ENCODE measurements at places on chromosomes 11 and 22.

DNA sequence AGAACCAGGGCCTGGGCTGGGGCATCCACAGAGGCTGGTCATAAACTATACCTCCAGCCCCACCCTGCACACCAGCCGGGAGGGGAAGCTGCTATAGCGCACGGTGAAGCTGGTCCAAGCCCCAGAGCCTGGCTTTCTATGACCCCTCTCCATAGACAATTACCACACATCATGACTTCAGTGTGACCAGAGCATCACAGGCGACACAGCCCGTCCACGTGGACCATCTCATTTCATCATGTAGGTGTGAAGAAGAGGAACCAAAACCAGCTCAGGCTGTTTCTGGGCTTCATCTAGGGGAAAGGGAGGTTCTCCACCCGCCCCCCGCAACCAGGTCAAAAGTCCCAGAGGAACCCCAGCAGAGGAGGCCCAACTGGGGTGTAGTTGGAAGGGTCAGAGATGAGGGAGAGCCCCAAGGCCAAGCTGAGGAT lies 3.0 kb downstream of the CXCR5 start:
- DNase-seq, result peak; percentile 76

DNA sequence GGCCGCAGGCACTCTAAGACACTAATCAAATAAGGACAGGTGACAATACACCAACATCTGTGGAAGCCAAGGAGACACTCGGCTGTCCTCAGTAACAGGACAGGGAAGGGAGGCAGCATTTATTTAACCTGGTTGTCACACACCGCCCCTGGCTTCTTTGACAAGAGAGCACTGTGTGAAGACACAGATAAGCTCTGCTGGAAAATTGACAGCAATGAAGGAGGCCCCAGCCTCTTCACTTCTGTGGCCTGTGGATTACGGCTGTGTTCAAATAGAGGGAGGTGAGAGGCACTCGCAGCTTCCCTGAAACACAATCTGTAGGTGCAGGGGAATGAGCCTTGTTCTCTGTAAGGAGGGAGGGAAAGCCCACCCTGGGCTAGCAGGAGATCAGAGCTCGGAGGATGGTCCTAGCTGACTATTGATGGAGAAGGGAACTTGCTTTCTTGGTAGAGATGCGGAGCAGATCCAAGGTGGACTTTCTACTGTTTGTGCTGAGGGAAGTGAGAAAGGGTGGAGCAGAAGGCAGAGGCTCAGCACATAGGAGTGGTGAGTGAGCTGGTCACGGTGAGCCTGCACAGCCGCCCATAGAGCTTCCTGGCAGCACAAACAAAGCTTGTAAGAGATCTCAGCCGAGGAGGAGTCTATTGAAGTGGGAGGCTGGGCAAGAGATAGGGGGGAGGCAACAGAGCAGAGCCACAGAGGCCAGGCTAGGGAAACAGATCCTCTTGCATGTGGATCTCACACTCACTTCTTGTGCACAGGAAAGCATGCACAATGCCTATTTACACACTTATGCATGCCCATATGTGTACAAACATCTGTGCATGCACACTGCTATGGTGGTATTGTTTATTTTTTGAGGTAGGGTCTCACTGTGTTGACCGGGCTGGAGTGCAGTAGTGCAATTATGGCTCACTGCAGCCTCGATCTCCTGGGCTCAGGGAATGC lies 114.6 kb upstream of the THY1 start:
- DNase-seq, result no peak

GRCh38 chr11:57598831-57599155 lies 1.3 kb downstream of the SERPING1 start:
- no peak for DNase-seq

DNA sequence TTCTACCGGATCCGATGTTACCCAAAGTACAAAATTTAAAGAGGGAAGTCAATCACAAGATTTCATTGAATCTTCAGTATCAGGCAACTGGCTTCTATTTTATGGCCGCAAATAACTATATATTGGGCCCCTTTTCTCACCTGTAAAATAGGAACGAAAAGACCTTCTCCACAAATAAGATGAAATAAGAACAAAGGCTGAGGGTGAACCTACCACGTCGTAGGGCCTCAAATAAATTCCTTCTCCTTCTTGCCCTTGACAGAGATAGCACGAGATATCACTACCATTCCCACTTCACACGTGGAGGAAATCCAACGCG lies 794 bp upstream of the EMSY start:
- DNase-seq, result no peak

DNA sequence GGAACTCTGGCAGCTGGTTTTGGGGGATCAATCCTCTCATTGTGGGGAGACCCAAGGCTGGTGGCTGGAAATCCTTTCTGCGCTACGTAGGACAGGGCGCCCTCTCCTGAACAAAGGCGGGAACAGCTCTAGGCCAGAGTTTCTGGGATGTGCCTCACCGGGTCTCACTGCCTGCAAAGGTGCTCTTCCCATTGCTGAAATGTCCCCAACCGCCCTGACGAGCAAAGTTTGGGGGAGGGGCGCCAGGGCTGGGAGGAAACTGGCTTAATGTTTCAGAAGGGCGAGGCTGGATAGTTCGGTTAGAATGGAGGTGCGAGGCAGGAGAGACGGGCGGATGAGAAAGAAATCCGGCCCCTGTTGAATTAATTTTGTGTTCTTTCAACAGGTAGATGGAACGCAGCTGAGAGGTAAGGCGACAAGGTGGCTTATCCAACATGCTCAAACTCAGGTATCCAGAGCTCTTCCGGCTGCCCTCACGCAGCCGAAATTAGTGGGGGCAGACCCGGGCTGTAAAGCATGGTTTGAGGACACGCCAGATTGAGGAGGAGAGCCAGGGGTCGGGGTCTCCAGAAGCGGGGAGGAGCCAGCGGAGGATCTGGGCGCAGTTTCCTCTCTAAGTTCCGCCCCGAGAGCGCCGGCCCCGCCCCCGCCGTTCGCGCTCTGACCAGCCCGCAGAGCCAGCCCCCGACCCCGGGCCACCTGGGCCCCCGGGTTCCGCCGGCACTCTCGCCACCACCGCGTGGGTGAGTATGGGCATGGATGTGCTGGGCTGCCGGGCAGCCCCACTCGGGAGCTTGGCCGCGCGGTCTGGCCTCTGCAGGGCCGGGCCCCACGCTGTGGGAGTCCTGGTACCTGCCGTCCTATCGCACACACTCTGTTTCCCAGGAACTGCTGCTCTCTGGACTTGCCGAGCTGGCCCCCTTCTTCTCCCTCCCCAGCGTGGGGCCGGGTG lies at the start of gene PGAP2:
PGAP2 (plus strand) TSS at position 652 of the 952 bp plus-strand sequence. CDS start 2,700 bp downstream, outside the sequence.
- peak; percentile 90 for DNase-seq

DNA sequence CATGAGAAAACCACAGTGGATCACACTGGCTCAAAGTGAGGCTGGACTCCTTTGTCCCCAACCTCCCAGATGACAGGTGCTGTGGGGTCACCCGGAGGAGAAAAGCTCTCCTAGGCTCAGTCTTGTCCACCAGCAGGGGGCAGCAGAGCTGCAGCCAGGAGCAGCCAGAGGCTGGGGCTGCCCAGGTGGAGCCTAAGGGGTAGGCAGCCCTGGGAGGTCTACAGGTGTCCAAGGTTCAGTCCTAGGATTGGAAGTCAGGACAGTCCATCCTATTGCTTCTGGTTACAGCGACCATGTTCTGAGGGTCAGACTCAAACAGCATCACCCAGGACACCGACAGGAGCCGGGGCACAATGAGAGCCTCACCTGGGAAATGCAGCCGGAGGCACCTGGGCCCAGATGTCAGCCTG lies 77.6 kb upstream of the IGLL5 start:
- DNase-seq, result no peak

- no peak for DNase-seq
Observed at GRCh38 chr11:2305788-2306451, 4.1 kb downstream of the TSPAN32 start.

DNA sequence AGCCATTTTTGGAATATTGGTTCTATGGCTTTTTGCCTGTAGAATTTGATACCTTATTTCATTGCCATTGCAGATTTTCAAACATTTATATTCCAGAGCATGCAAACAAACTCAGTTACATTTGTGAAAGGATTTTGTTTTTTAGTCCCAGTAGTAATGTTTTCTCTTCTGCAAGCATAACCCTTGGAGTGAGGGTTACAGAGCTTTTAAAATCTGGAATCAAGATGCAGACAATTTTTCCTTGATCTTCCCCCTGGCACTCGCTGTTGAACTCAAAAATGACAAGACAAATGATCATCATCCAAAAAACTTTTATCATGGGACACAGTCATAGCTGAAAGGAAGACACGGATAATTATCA lies 20.8 kb downstream of the BBOX1 start:
- no peak for DNase-seq

DNA sequence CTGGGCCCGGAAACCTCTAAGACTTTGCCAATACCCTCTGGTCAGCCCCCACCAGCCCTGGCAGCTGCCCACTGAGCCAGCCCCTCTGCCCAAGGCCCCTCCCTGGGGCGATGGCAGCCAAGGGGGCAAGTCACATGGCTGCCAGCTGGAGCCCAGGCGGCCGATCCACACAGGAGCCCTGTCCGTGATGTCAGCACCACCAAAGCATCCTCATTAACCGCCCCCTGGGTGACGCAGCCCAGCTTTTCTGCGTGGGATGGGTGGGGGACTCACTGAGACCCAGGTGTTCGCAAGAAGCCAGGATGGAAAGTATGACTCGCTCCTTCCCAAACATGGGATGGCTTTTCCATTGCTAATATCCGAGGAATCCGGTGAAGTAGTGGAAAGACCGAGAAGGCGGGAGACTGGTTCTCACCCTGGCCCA lies 46.6 kb upstream of the WNT7B start:
- peak; percentile 85 for DNase-seq

DNA sequence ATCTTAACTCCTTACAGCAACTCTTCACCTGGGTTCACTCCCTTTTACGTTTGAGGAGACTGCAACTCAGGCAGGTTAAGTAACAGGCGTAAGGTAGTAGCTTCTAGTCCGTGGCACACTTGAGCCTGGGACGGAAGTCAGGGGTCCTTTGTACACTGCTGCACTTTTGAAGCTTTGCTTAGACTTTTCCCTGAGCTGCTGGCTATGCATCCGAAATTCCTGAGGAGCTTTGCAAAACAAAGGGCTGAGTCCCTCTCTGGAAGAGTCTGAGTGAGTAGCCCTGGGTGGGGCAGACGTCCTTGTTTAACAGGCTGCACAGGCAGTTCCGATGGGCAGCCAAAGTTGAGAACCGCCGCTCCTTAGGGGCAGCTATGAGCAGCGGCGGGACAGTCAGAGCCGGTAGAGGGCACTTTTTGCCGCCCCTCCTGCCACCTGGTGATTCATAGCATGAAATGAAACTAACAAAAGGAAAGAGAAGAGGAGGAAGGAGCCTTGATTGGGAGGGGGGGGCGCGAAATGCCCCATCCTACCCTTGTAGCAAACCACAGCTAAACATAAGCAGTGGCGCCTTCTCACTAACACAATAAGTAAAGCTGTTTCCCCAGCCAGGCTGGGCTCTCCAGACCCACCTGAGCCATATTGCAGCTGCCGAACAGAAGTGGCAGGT lies 1.4 kb downstream of the TMEM109 start:
- peak; percentile 80 for DNase-seq

DNA sequence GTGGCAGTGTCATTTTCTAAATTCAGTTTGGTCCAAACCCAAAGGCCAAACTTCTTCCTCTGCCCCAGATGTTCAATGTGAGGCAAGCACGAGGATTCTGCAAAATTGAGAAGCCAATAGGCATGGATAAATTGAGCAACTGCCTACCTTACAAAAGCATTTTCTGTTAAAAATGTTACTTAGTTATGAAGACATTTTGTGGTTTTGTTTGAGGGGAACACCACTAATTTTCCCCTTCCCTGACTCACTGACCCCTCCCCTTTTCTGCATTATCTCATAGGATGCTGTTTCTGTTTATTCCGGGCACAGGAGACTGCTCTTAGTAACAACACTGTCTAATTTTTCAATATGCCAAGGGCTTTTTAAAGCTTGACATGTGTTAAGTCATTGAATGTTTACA lies 462.8 kb downstream of the INSC start:
- no peak for DNase-seq
